NB4 (cell line): ENCODE measurements at places on chromosomes 11 and 22.

DNA sequence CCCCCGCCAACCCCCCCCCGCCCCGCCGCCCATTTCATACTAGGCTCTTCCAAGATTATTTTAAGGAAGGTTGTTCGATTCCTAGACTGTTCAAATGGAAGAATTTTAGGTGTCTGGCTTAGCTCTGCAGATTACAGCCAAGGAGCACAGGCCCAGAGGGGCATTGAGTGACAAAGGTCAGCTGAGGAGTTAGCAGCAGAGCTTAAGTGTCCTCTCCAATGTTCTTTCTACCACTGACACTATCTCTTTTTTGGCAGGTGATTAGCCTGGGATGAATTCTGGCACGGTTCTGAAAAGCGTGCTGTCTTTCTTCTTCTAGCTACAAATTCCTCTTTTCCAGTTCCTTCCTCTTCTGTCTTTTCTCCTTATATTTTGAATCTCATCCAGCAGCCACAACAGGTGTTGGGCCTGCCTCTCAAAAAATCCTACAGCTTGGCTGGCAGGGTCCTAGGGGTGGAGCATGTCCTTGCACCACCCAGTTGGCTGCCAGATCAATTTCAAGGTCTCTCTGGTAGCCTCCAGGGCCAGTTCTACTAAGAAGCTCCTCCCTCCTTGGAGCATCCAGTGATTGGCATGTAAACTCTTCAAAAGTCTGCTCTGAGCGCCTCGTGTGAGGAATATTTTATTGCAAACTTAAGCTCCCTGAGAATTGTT lies 23.0 kb downstream of the KCNE3 start:
- no peak for DNase-seq

GRCh38 chr11:47418454-47419259 lies 7.6 kb downstream of the PSMC3 start:
- DNase-seq: no peak

GRCh38 chr22:20999350-21000206 lies 2.3 kb downstream of the THAP7 start:
- no peak for DNase-seq

DNA sequence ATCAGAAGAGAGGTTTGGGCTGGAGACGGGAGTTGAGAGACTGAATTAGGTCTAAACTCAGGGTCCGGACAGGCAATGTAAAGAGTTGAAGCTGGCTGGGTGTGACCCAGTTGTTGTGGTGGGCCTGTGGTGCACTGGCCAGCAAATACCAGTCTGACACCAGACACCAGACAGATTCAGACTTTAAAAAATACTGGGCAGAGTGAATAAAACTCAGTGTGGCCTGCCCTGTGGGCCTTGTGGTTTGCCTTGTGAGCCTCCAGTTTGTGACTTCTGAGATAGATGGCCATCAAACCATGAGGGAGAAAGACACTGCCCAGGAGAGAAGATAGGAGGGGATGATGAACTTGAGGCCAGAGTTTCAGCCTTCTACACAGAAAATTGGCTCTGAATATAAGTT lies 25.8 kb downstream of the RCN1 start:
- DNase-seq: no peak
